Osteoblast (primary cell): ENCODE measurements at places on chromosomes 13 and 19. TPM values are rescaled to one million over a fixed set of nuclear protein-coding genes. Genes with fewer than 3 reads are reported as not detected.

Gene RXFP2
- total RNA-seq, result not detected in 2 replicates

Gene RASAL3
- total RNA-seq, result under 0.01 TPM in 2 replicates

DNA sequence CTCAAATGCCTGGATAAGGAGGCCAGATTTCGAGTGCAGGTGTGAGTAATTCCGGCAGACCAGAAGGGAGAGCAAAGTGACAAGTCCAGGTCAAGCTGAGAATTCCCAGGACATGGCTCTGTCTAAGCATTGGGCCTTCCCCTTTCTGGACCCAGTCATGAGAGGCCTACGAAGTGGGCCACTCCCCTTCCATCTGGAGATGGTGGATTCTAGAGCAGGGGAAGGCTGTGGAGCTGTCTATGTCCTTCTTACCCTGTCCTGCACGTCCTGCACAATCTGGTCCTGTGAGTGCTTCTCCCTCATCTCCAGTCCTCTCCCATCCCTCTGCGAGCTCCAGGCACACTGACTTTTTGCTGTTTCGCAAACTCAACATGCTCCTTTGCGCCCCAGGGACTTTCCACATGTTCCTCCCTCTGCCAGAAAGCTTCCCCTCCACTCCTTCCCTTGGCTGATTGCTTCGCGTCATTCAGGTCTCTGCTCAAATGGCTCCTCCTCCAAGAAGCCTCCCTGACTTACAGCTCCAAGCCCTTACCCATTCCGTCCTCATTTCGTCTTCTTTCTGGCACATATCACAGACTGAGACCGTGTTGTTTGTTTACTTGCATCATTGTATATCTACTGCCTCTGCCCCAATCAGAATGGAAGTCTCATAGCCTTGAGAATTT is 193.2 kb downstream of the URI1 start:
- H3K36me3 ChIP-seq, result no peaks in the 10 kb centered on the region
- no peaks in the 10 kb centered on the region for H3K4me1 ChIP-seq
- no peak overlapping the region for H3K4me3 ChIP-seq
- no peak for DNase-seq

DNA sequence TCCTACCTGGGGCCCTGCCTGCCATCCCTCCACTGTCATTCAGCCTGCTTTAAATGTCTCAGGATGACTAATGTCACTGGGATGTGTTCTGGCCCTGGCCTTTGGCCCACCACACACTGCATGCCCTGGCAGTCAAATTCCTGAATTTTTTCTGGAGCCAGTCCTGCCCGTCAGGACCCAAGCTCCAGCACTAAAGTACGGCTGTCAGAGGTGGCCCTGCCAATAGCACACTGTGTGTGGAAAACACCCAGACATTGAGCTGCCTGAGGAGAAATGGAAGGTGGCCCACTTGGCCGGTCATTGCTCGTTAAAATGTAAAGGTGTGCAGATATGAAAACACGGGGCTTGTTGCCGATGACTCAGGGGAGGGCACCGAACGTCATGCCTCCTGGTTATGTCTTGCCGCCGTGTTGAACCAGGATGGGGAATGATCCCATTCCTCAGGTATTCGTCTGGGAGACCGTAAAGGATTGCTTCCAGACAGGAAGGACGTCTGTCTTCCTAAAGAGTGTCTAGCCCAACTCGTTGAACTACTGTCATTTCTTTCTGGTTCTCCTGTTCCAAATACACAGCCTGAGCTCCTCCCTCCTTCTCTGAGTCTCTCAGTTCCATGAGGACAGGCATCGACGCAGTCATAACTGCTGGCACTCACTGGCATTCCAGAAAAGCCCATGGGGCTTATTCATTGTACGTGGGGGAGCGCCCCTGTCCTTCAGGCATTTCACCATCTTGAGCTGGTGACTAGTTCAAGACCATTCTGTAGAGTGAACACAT is 40.6 kb downstream of the COL4A2 start:
- H3K36me3 ChIP-seq, result peaks cover 26% of the 10 kb centered on the region
- H3K4me3 ChIP-seq, result peak overlapping the region; percentile 41
- peak overlapping the region; percentile 89 for H3K27ac ChIP-seq
- peaks cover 25% of the 10 kb centered on the region for H3K4me1 ChIP-seq
- H3K27me3 ChIP-seq, result no peaks in the 10 kb centered on the region

- H3K36me3 ChIP-seq, result no peaks in the 10 kb centered on the region
- DNase-seq, result peak; percentile 62
- H3K4me1 ChIP-seq, result peaks cover 16% of the 10 kb centered on the region
- no peak overlapping the region for H3K4me3 ChIP-seq
- no peak overlapping the region for H3K27ac ChIP-seq
Observed at GRCh38 chr19:6020166-6020882, 42.4 kb upstream of the RANBP3 start.

DNA sequence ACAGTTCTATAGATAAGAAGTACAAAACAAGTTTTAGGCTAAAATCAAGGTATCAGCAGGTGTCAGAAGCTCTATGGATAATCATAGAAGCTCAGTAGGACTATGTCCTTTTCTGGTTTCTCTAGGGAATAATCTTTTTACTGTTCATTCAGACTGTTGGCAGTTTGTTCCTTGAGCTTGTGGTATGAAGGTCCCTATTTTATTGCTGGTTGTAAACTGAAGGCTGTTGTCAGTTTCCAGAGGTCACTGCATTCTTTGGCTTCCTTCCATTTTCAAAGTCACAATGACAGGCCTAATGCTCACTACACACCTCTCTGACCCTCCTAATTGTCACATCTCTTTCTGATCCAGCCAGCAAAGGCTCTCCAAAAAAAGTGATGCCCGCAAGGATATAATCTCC is 337.9 kb upstream of the EDNRB start:
- no peaks in the 10 kb centered on the region for H3K4me1 ChIP-seq
- no peaks in the 10 kb centered on the region for H3K36me3 ChIP-seq
- no peak overlapping the region for H3K27ac ChIP-seq
- no peak overlapping the region for H3K4me3 ChIP-seq
- DNase-seq, result no peak
- no peaks in the 10 kb centered on the region for H3K27me3 ChIP-seq

- no peak overlapping the region for H3K27ac ChIP-seq
- no peaks in the 10 kb centered on the region for H3K27me3 ChIP-seq
- H3K4me3 ChIP-seq, result no peak overlapping the region
- peaks cover 43% of the 10 kb centered on the region for H3K36me3 ChIP-seq
Observed at GRCh38 chr19:46604781-46605355, 3.7 kb downstream of the CALM3 start.

DNA sequence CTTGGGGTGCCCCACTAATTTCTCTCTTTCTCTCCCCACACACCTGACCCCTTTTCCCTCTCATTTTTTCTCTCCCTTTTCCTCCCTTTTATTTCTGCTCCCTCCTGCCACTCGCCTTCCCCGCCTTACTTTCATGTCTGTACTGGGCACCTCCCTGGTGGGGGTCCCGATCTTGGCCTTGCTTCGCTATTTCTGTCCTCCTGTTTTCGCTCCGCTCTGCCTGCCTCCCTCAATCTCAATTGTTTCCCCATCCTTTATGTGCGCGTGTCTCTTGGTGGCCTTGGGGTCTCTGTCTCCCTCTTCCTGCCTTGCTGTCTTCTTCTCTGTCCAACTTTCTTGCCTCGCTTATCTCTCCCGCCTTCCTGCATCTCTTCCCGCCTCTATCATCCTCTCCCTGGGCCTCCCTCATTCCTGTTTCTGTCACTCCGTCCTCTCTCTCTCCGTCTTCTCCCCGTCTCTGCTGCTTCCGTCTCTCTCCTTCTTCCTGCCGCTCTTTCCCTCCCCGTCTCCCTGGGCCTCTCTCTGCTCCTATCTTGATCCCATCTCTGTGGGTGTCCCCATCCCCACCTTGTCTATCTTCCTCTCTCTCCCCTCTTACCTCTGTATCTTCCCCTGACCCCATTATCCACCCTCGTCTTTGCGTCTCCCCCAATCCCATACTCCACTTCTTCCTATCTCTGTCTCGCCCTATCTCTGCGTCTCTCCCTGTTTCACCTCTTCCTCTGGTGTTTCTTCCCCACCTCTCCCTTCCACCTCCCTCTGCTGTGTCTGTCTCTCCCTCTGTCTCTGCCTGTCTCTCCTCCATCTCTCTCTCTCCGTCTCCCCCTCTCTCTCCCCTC is 4.0 kb downstream of the GRIN2D start:
- peaks cover 52% of the 10 kb centered on the region for H3K27me3 ChIP-seq
- no peak overlapping the region for H3K27ac ChIP-seq
- no peaks in the 10 kb centered on the region for H3K36me3 ChIP-seq

DNA sequence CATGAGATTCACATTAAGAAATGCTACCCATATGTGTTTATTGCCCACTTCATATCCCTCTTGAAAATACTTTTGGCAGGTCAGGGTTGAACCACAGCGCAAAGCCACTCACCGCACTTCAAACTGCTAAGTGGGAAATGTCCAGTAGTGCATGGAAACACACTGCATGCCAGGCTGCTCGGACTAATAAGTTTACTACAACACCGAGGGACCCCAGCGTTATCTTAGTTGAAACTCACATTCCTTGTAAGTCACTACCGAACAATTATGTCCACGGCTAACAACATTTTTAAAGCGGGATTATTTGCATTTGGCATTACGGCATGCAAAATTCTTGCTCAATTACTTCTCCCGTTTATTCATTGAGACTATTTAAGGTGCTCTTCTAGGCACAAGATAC is 4.0 kb downstream of the BRD4 start:
- peak overlapping the region; percentile 11 for H3K27ac ChIP-seq
- no peak overlapping the region for H3K4me3 ChIP-seq
- no peak for DNase-seq
- peaks cover 45% of the 10 kb centered on the region for H3K4me1 ChIP-seq

DNA sequence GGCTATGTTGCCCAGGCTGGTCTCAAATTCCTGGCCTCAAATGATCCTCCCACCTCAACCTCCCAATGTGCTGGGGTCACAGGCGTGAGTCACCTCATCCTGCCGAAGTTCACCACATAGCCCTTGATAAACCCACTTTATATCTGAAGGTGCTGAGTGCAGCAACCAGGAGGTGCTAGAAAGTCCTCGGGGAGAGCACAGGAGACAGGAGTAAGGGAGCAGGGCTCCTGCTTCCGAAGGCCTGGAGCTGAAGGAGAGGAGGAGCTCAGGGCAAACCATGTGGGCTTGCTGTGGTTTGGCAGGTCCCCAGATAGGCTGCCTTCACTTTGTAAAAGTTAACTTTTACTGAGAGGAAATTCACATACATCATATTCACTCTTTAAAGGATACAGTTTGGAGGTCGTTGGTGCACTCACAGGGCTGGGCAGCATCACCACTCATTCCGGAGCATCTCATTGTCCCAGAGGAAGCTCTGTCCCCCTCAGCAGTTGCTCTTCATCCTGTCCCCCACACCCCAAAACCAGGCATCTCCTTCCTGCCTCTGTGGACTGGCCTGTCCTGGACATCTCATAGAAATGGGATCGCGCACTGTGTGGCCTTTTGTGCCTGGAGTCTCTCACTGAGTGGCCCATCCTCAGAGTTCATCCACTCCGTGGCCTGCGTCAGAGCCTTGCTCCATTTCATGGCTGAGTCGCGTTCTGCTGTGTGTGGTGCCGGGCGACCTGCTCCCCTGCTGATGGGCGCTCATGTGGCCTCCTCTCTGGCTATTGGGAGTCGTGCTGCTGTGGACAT is 49.5 kb downstream of the KDM4B start:
- H3K4me1 ChIP-seq, result peaks cover 9% of the 10 kb centered on the region
- H3K27me3 ChIP-seq, result no peaks in the 10 kb centered on the region
- peak; percentile 97 for DNase-seq

- no peak for DNase-seq
- no peaks in the 10 kb centered on the region for H3K4me1 ChIP-seq
- H3K4me3 ChIP-seq, result no peak overlapping the region
- H3K27ac ChIP-seq, result no peak overlapping the region
Observed at GRCh38 chr13:112803422-112803821, 113.6 kb downstream of the ATP11A start.
